NCI-H1105 (cell line): ENCODE measurements at places on chromosomes 13 and 19.

GRCh38 chr19:3954107-3954506, 16.8 kb downstream of the DAPK3 start:
- DNase-seq, result no peak

GRCh38 chr13:52848455-52849195, at the start of gene PCDH8:
PCDH8 (minus strand) TSS chr13:52848640; CDS start chr13:52848436, 204 bp downstream.
- peak; percentile 66 for DNase-seq

DNA sequence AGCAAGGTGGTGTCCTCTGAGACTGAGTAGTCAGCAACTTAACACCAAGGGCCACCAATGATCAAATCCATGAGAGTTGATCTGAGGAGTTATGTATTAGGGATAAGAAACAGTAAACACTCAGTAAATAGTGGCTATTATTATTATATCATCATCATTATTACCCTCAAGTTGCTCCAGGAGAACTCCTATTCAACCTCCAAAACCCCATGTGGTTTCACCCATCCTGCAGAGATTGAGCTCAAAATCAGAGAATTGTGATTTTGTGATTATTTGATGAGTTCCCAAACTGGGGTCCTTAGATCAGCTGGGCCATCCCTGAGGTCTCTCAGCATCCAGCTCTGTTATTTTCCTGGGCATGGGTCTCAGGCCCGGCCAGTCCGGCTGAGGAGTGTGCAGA, 3.5 kb upstream of the CGB7 start:
- no peak for DNase-seq

- DNase-seq, result no peak
Measured at GRCh38 chr19:7397687-7398086, 49.0 kb downstream of the ARHGEF18 start.

DNA sequence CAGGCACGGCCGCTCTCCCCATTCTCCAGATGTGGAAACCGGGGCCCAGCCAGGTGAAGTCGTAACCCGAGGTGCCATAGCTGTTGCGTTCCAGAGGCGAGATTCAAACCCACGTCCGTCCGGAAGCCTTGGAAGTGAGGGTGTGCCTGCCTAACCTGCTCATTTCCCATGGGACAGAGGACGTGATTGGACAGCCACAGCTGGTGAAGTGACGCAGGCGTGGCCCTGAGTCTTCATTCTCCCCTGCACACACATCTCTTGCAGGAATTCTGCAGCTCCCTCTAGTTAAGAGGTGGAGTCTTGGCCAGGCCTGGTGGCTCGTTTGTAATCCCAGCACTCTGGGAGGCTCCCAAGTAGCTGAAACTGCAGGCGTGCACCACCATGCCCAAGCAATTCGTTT, 16.8 kb downstream of the MEIS3 start:
- no peak for DNase-seq

GRCh38 chr13:51635137-51635878, 51.0 kb downstream of the WDFY2 start:
- DNase-seq, result no peak

DNA sequence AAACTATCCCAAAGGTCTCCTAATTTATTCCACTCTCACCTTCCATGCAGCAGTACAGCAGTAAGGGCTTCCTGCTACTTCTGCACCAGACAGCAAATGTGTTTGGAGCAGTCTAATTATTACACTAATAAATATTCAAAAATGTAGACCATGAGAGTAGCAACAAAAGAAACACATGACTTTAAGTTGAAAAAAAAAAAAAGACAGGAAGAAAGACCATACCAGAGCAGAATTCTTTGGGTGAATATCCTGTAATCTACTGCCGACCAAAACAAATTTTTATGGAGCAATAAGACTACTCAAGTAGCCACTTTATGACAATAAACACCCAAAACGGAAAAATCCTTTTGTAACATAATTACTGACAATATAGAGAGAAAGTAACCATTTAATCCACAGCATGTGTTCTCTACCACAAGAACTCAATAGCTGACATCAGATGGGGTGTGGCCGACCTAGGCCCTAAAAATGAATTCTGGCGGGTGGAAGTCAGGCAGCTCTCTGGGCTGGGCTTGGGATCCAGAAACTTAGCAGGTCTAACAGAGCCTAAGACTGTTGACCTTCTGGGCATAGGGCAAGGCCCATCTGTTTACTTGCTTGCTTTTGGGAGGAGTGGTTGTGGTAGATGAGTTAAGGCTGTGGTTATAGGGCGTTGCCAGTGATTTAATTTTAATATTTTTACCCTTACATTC, 4.6 kb downstream of the KLF12 start:
- DNase-seq, result no peak

- no peak for DNase-seq
Measured at GRCh38 chr13:50071379-50071778, 56.1 kb downstream of the KCNRG start.

DNA sequence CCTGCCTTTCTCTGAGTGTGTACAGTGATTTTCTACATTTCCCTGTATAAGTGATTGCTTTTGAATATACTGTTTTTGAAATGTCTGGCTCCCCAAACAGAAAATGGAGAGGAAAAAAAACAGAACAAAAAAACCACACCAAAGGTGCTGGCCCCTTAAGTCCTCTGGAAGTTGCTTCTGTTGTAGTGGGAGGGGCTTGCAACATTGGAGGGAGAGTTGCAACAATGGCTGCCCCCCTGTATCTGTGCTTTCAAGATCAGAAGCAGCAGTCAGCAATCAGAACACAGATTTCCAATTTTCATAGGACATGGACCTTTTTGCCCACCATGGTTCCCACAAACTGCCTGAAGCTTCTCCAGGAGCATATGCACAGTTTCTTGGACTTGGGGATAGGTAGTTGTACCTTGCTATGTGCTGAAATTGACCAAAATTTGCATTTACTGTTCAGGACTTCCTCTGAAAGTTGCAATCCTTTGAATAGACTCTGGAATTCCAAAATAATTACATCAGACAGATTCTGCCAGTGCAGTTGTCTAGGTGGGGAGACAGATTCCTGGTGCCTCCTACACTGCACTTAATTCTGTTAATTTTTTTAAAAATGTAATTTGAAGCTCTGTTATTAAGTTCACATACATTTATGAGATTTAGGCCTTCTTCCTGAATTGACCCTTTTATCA, 13.8 kb downstream of the BIVM start:
- DNase-seq, result no peak

DNA sequence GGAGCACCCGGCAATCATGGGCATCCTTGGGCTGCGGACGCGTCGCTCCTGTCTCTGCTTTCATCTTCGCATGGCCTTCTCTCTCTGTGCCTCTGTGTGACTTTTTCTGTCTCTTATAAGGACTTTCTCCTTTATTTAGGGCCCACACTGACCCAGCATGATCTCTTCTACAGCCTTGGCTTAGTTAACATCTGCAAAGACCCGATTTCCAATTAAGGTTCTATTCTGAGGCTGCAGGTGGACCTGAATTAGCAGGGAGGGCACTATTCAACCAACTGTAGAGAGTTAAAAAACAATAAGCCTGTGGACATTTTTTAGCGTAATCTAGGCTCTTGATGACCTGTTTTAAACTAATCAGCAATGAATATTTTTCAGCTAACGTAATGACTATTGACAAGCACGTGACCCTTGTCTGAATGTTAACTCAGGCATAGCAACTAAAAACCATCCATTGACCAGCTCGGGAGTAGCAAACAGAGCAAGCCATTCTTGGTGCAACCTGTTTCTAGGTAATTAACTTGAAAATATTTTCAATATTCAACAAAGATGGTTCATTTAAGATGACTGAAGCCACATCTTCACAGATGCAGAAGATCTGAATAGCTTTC, 15.2 kb downstream of the F10 start:
- no peak for DNase-seq

DNA sequence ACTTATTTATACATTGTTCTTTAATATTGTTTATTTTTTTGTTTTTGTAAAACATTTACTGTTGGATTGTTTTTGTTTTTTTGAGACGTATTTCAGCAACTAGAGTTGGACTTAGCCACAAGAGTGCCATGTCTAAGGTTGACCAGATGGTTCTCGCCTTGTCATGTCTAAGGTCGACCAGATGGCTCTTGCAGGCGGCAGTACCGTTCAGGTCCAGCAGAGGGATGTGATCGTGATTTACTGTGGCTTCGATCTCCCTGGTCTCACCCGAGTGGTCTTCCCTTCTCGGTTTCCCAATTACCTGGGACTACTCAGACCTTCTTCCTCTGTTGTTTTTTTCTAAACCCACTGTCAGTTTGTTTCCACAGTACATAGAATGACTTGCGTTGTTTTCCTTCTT, 1438.6 kb downstream of the UQCRFS1 start:
- no peak for DNase-seq

GRCh38 chr19:17735410-17735809, 15.9 kb upstream of the FCHO1 start:
- no peak for DNase-seq

DNA sequence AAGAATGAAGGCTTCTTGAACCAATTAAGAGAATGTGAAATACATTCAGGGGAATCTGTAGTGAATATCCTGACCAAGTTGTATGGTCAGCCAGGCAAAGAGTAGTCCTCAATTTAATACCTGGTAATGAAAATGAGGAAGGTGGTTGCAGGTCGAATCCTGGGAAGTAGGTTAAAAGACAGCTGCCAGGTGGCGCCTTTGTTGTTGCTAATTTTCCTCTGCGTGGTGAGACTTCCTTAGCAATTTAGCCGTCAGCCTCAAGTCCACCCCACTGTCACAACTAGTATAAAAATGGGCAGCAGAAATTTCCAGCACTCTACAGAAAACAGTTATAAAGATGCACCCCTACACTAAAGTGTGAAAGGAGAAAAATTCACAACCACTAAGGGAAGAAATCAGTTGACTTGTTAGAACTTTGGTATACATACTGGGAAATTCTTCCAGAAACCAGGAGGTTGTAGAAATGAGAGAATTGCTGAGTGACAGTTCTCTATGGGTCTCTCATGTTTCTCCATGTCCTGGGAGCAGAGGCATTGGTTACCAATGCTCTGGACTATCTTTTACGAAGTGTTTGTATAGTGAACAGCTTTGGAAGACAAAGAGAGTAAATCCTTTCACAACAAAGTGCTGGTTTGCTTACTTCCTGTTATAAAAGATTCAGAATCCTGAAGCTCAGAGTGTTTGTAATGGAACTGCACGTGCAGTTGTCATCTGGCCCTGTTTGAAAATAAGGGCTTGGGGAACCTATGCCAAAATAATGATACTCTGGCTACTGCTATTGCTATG, 235.9 kb downstream of the NHLRC3 start:
- DNase-seq, result no peak

GRCh38 chr19:2631213-2631821, 71.2 kb downstream of the GNG7 start:
- no peak for DNase-seq

DNA sequence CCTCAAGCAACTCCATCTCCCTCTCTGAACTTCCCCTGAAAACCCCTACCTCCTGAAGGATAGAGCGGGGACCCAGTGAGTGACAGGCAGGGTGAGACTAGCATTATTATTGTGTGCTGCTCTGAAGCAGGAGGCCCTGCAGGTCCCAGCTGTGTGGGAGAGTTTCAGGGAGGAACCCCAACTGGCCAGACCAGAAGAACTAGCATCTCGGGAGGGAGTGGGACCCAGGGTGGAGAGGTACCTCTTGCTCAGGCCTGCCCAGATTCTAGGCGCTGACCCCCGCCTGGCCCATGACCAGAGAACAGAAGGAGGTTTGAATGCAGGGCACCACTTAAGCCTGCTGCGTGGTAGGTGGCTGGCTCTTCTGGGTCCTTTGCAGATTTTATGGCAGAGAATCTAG, 5.7 kb upstream of the LYPD3 start:
- no peak for DNase-seq

DNA sequence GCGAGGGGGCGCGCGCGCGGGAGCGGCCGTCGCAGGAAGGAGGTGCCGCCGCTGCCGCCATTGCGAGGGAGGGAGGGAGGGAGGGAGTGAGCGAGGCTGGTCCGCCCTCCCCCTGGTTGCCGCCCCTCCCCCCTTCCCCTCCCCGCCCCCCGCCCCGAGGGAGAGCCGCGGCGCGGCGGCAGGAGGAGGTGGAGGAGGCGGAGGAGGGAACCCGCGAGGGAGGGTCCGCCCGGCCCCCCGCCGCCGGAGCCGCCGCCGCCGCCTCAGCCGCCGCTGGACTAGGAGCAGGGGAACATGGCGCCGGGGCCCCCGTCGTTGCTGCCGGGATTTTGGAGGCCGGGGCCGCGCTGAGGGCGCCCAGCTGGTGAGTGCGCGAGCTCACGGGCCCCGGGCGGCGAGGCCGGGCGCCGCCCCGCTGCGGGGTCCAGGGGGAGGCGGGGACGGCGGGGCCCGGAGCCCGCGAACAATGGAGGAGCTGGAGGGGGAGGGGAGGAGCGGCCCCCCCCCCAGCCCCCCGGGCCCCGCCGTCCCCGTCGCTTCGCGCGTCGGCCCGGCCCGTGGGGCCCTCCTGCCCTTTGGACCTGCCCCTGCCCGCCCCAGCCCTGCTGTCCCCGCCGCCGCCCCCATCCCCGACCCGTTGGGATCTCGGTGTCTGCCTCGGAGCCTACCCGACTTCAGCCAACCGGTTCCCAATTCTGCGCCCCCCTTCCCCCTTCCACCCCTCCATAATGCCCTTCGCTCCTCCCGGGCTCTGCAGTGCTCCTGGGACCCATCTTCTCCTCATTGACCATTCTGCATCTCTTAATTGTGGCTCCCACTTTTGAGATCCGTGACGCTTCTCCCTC, at the start of gene ARHGAP35:
Gene ARHGAP35, plus strand, starts transcription at position 152 of the 845 bp plus-strand sequence. CDS start 57,679 bp downstream, outside the sequence.
- no peak for DNase-seq

GRCh38 chr19:10027158-10027997, 14.1 kb downstream of the RDH8 start:
- DNase-seq, result peak; percentile 95

- DNase-seq, result no peak
Measured at GRCh38 chr13:90708128-90708527, 639.4 kb upstream of the MIR17HG start.

DNA sequence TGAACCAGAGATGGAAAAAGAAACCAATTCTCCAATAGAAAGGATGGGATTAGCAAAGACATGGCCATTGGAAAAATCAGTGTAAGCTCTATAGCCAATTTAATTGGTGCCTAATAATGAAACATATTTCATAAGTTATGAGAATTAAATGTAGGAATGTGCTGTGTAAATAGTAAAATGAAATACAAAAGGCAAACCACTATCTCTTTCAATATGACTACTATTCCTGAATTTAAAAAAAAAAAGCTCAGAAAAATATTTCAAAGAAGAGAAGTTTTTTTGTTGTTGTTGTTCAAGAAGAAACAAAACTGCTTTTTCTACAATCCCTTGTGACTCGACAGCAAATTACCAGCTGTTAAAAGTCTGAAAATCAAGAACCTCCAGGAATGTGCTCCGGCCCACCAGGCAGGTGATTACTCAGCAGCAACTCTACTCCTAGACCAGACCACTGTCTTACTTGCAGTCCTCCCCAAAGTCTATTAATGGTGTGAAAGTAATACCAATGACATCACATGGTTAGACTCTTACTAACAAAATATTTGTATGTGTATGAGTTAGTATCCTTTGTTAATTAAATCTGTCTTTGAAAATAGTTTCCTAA, 362.4 kb downstream of the KCTD12 start:
- DNase-seq, result no peak

GRCh38 chr13:32737679-32738078, 151.4 kb downstream of the PDS5B start:
- DNase-seq, result no peak
